ENCODE measurements at places on chromosomes 2 and 18. TPM values are rescaled to one million over a fixed set of nuclear protein-coding genes. Genes with fewer than 3 reads are reported as not detected.

- DNase-seq, result no peak
Measured at GRCh38 chr2:48200620-48201293, 294.5 kb upstream of the FBXO11 start.

DNA sequence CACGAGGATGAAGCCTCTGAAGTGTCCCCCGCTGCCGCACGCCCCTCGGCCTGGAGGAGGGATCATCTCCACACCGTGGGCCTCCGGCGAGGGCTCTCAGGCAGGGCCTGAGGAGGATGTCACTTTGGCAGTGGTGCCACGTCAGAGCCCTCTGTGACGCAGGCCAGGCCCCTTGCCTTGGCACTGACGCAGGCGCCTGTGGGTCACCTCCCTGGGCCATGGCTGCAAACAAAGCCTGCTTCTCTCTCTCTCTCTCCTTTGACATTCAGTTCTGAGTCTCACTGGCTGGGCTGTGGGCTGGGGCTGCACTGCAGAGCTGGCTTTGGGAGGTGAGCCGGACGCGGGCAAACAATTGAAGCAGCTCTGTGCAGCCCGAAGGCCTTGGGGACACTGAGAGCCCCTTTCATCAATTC, 273.7 kb downstream of the TWIST2 start:
- DNase-seq, result no peak

DNA sequence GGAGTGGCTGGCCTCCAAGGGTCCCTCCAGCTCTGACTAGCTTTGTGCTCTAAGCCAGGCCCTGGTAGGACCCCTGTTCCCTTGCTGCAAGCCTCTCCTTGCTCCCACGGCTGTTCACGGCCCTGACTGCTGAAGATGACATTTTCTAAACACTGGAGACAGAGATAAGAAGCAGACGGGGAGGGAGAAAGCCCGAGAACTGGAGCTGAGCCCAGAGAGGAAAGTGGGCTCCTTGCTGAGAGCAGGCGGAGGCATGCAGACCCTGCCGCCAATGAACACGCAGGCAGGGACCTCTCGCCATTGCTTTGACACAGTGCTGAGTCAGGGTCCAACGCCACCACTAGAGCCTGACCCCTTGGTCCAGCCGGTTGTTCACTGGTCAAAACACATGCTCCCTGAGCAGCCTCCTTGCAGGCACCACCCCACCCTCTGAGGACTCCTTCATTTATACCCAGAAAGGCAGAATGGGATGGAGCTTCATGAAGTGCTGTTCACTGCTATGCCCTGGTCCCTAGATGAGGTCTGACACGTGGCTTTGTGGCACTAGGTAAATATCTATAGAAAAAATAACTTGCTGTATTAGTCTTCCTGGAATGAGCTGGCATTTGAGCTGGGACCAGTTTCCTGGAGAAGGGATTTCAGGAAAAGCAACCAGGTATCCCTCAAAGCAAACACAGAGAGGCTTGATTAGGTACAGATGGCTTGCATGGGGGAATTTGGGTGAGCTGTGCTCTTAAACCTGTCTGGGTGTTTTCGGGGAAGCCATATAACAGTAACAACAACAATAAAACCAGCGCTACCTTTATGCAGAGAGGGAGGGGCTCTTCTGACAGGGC, 65.7 kb downstream of the MCFD2 start:
- no peak for DNase-seq

GRCh38 chr2:150963336-150963735, 298.3 kb downstream of the RBM43 start:
- DNase-seq, result no peak

Gene GREB1L
- total RNA-seq, result not detected

Gene DYNC1I2
- total RNA-seq, result 40.0 TPM
